ENCODE measurements at places on chromosomes 13 and 19.

DNA sequence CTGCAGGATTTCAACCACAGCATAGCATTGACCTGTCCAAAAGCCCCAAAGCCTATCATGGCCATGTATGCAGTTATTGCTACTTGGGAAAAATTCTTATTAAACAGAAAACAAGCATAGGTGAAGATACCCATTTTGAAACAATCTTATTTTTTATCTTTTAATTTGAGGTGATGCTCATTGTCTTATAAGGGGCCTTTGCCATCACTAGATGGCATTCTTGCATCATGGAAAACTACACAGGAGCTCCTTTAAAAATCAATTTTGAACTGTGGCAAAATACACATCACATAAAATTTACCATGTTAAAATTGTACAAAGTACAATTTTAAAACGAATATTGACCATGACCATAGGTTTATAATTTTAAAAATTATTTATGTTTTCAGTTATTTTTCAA is 38.9 kb upstream of the ZNF835 start:
- DNase-seq, result no peak

DNA sequence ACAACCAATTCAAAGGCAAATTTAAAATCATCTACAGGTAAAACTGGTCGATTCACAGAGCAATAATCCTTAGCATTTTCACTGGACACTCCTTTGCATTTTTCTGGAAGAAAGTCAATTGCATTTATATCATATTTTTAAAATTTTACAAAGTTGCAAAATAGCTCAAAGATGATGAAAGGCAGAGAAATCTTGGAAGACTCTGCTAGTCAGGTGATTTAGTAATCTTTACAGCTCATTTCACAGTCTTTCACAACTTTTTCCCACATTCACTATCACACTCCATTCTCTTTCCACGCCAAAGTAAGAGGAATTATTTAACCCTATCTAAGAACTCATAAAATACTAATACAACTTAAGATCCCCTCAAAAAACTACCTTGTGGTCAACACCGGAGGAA is 1063.8 kb downstream of the EFNB2 start:
- no peak for DNase-seq

GRCh38 chr13:33123066-33123859 is 107.0 kb downstream of the KL start:
- DNase-seq, result no peak

DNA sequence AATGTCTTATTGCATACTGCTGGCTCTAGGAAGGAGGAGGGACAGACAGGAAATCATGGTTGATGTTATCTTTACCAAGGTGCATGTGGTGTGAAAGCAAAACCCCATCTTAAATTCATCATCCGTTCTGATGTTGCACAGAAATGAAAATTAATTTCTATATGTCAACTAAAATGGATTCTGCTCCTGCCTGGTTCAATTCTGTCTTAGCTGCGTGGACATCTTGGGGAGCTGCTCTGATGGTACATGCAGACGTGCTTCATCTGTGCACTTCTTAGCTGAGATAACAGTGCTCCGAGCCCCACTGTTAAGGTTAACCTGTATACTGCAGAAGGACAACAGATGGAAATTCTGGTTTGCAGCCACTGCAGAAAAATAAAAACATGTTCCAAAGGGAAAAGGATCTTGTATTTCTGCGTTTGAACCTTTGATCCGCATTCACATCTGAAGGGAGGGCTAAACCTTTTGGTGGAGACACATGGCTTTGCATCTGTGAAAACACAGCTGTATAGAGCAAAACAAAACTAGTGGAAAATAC is 155.6 kb downstream of the TM9SF2 start:
- no peak for DNase-seq

- no peak for DNase-seq
Observed at GRCh38 chr13:78030341-78030896, 111.8 kb upstream of the EDNRB start.

GRCh38 chr13:101019126-101019525 is 344.5 kb upstream of the TMTC4 start:
- DNase-seq, result no peak

GRCh38 chr19:45848922-45849321 is 14.0 kb downstream of the SYMPK start:
- no peak for DNase-seq

DNA sequence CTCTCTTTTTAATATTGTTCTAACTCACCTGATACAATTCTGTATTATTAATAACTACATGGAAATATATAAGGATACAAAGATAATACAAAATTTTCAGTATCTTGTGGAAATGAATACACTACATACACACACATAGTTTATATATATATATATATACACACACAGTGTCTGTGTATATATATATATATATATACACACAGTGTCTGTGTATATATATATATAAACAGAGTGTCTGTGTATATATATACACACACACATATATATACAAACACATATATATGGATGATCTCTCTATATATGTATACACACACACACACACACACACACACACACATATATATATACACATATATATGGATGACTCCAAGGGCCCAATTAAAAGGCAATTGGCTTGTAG is 749.1 kb downstream of the DACH1 start:
- no peak for DNase-seq

- DNase-seq, result no peak
Observed at GRCh38 chr13:33218426-33218825, 67.1 kb downstream of the STARD13 start.

- peak; percentile 60 for DNase-seq
Observed at GRCh38 chr13:46622630-46623256, 69.8 kb downstream of the LRCH1 start.

DNA sequence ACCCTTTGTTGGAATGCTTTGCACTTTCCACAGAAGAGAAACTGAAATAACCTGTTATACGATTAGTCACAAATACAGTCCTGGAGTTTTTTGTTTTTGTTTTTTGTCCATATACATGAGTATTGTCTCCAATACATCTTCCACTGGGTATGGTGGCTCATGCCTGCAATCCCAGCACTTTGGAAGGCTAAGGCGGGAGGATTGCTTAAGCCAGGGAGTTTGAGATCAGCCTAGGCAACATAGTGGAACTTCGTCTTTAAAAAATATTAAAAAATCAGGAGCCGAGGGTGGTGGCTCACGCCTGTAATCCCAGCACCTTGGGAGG is 25.0 kb downstream of the AP2S1 start:
- DNase-seq, result no peak

- no peak for DNase-seq
Observed at GRCh38 chr19:40110570-40110969, 19.8 kb upstream of the ZNF780A start.

DNA sequence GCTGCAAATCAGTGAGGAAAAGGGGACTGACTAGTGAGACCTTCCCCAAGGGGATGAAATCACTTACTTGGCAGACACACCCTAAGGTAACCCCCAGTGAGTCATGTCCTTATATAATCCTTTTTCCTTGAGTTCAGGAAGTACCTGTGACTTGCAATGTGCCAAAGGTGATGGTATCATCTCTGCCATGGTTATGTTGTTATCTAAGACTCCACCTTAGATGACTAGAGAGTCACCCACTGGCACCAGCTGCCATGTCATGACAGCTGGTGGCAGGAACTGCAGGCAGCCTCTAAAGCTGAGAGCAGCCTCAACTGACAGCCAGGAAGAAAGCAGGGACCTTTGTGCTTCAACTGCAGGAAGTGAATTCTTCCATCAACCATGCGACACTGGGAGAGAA is 12.5 kb downstream of the PBX4 start:
- DNase-seq, result peak; percentile 92

DNA sequence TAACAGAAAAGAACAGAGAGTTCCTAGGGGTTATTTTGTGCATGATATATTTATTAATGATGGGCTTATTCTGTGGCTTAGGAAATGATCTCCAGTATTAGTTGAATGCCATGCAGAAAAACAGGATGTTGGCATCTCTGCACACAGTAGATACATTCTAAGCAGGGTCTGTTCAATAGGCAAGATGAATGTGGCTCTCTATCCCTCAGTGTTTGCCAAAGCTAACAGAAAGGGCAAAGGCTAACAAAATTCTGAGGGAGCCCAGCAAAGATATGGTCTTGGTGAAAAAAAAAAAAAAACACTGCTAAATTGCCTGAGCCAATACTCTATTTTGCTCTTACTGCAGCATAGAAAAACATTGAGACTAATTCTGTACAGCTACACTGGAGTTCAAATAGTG is 1095.8 kb downstream of the UQCRFS1 start:
- no peak for DNase-seq

DNA sequence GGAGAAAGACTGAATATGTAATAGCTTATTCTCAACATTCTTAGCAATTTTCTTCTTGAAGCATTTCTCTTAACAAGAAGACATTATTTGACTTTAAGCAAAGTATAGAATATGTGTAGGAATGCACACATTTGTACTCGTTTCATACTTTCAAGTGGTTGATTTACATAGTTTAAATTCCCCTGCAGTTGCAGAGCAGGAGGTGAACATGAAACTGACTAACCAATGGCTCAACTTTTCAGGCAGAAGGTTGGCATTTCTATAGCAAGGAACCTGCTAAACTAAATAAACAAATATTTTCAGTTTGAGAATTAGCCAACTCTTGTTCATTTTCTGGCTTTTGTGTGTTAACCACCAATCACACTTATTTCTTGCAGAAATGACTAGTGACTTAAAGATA is 145.4 kb upstream of the MYO16 start:
- no peak for DNase-seq

DNA sequence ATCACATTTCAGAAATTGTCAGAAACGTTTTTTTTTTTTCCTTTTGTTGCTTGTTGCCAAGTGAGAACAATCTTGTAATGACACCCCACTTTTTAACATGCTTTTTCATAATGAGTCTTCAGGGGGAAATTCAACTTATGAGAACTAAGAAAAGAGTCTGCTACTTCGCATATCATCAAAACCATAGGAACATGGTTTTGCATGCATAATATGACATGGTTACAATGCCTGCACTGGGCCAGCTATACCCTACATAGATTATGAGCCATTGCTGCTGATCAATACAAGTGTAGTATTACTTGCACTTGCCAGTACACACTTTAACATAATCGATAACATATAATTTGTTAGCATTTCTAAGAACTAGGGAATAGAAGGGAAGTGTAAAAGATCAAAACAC is 191.0 kb upstream of the NBEA start:
- no peak for DNase-seq

GRCh38 chr19:5172859-5173630 is 167.6 kb downstream of the PTPRS start:
- DNase-seq, result peak; percentile 99

DNA sequence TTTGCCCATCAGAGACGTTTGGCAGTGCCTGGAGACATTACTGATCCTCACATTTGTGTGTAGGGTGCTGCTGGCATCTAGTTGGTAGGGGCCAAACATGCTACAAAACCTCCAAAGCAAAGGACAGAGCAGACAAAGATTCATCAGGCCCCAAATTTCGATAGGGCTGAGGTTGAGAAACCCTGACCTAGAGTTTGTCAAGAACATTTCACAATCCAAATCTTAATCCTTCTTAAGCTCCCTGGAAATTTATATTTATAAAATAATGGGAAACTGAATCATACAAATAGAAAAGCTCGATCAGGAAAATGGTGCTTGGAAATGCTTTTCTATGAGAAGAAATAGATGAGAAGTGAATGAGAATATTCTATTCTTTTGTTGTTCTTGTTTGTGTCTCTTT is 273.6 kb downstream of the DCT start:
- DNase-seq, result no peak

DNA sequence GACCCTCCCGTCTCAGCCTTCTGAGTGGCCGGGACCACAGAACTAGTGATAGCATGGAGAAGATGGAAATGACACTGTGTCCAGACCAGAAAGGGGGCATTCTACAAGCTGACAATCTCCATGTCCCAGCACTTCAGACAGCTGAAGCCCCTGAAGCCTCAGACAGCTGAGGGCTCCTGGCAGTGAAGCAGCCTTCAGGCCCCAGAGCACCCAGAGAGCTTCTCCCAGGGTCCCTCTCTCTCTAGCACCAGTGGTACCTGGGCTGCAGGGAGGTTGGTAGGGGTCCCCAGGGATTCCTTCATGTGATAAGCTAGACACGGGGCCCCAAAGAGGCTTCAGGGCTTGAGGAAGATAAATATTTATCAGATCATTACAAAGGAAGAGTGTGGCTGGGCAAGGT is 7.6 kb upstream of the POP4 start:
- no peak for DNase-seq

DNA sequence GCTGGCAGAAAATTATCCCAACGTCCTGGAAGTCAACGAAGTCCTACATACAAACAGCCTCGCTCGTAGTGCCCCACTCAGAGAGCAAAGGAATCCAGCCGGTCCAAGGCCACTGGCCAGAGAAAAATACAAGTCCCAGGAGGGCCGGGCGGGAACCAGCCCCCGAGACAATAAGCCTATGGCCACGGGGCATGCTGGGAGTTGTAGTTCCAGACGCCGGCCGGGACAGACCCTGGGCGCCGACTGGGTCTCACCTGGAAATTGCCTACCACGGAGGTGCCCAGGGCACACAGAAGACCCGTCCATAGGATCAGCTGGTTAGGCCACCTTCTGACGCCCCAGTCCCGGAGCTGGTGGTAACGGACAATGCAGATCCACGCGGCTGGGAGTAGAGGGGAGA is 5.4 kb downstream of the TMEM150B start:
- DNase-seq, result no peak

DNA sequence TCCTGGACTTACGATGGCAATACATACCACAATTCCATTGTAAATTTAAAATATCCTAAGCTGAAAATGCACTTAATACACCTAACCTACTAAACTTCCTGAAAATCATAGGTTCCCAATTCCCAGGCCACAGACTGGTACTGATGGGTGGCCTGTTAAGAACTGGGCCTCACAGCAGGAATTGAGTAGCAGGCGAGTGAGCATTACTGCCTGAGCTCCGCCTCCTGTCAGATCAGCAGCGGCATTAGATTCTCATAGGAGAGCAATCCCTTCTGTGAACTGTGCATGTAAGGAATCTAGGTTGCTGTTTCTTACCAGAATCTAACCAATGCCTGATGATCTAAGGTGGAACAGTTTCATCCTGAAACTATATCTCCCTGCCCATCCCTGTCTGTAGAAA is 1670.2 kb upstream of the PCDH20 start:
- DNase-seq, result no peak

- no peak for DNase-seq
Observed at GRCh38 chr13:104111031-104111430, 1044.8 kb upstream of the SLC10A2 start.

DNA sequence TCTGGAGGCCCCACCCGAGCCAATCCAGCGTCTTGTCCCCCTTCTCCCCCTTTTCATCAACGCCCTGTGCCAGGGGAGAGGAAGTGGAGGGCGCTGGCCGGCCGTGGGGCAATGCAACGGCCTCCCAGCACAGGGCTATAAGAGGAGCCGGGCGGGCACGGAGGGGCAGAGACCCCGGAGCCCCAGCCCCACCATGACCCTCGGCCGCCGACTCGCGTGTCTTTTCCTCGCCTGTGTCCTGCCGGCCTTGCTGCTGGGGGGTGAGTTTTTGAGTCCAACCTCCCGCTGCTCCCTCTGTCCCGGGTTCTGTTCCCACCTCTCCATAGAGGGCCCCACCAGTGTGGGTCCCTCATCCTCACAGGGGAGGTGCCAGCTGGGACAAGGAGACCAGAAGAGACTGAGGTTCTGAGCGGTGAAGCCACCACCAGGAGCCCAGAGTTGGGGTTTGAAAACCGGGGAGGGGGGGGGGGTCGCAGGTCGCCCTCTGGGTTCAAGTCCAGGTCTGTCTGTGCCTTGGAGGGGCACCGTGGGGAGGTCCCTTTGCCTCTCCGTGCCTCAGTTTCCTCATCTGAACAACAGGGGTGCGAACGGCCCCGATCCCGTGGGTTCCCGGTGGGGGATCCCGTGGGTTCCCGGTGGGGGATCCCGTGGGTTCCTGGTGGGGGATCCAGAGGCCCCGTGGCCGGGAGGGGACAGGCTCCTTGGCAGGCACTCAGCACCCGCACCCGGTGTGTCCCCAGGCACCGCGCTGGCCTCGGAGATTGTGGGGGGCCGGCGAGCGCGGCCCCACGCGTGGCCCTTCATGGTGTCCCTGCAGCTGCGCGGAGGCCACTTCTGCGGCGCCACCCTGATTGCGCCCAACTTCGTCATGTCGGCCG is at the start of gene ELANE:
ELANE (plus strand) TSS at position 168 of the 878 bp plus-strand sequence; CDS start at position 194, 26 bp downstream.
- DNase-seq, result no peak
